COR-L47 (cell line): ENCODE measurements at places on chromosomes 2 and 18.

DNA sequence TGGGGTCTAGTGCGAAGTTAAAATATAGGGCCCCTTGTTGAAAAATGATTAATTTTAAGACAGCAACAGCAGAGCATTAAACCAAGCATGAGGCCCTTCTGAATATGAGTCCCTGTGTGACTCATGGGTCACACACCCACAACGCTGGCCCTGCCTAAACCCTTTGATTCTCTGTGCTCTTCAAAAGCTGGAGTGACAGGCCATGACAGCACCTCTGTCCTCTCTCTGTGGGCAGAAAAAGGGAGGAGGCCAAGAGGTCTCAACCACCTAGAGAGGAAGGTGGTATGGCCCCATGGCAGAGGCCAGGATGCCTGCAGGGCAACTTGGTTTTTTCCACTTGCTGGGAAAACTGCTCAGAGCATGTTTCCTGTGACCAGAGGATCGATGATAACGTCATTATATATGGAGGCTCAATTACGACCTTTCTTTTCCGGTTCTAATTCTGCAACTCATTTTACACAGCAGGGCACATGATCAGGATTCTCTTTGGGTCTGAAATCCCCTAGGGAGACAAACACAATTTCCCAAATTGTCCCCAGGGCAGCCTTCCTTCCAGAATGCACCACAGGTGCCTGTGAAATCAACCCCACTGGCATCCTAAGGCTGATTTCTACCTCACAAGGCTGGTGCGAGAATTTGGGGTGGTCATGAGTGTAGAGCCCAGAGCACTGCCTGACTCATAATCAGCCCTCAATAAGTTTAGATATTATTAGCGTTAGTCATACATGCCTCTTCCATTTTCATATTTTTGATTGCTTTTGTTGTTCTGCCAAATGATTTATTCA, 102.0 kb upstream of the PPP1CB start:
- peak; percentile 15 for DNase-seq

DNA sequence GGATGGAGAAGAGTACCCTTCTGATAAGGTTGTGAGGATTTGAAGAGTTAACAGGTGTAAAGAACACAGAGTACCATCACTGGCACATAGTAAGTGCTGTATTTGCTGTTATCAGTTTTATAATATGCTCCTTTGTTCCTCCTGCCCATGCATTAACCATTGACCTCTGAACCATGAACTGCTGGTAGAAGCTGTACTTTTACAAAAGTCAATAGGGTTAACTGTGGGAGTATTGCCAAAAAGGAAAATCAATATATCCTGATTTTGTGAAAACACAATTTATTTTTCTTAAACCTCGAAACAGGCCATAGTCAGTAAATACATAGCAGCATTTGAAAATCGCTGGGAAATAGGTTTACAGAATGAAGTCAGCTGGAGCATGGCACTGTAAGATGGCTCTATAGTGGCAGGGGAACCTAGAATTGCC, 18.9 kb upstream of the ACAA2 start:
- no peak for DNase-seq

DNA sequence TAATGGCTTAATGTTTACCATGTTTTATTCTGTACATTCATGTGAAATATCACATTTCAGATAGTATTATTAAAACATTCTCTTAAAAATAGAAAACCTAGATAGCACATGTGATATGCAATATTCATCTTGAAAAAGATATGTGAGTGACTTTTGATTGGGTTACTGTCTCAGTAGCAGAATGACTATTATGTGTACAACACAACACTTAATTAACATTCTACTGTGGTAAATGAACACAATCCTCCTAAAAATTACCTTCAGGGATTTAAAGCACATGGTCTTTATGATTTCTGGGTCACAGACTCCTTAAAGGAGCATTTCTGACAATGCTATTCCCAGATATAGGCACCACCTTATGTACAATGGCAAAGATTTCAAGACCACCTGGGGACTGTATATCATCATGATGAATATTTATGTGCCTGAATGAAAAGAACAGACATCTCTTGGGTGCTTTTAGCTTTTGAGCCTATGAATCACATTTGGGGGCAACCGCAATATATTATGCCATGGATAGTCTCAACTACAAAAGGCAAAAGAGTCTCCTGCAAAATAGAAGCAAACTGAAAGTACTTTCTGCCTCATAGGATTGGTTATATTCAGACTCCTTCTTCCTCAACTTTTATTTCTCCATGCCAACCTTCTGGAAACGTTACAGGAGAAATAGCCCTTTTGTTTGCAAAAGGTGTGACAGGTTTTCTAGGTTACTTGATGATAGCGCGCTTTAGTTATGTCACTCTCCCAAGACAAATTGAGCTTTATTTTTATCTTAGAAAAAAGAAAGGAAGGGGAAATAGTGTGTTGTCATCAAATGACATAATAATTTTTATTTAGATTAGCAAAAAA, 259.0 kb downstream of the CALCRL start:
- DNase-seq, result no peak

DNA sequence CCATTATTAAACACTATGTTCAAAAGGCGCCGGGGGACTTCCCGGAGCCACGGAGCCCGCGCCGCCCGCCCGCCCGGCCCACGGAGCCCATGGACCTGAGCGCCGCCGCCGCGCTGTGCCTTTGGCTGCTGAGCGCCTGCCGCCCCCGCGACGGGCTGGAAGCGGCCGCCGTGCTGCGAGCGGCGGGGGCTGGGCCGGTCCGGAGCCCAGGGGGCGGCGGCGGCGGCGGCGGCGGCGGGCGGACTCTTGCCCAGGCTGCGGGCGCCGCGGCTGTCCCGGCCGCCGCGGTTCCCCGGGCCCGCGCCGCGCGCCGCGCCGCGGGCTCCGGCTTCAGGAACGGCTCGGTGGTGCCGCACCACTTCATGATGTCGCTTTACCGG, 197 bp downstream of the GDF7 start:
- no peak for DNase-seq

DNA sequence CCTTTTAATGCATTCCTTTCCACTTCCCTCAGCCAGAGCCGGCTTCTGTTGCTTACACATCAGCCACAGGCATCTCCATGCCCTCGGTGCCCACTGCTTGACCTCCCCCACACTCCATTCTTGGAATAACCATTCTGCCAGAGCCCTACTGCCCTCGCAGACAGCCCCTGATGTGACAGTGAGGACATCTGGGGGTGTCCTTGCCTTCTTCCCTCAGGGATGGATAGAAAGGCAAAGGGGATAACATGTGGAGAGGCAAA, 6.4 kb upstream of the NPPC start:
- DNase-seq, result no peak

DNA sequence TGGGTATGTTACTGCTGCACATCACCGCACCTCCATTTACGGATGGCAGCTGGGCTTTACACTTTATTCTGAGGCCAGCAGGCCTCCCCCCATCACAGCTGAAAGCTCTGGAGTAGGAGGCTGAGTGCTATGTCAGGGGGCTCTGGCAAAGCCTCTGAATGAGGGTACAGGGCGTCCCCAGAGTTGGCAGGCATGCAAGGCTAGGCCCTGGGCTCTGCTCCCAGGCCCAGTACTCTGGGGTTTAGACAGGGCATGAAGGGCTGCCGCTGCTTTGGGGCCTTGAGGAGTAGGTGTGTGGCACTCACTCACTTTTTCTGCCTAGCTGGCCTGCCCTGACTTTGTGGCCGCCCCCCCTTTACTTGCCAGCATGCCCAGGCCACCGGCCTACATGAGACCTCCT, 90.8 kb downstream of the WDSUB1 start:
- no peak for DNase-seq

DNA sequence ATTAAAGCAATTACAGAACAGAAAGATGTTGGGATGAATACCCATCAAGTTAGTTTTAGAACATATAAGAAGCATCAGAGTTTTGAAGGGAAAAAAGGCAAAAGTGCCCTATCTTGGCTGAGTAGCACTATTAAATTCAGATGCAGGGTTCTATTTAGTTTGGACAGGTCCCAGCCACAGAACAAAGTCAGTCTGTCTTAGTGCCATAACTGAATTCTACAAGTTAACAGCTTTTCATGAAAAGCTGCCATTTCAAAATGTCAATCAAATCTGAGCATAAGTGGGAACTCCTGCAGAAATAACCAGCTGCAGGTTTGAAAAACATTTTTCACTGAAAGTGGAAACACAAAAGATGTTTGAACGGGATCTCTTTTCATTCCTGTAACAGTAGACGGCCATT, 160.4 kb downstream of the SRBD1 start:
- DNase-seq, result no peak

GRCh38 chr2:76599732-76600368, 889.1 kb upstream of the GCFC2 start:
- peak; percentile 86 for DNase-seq

DNA sequence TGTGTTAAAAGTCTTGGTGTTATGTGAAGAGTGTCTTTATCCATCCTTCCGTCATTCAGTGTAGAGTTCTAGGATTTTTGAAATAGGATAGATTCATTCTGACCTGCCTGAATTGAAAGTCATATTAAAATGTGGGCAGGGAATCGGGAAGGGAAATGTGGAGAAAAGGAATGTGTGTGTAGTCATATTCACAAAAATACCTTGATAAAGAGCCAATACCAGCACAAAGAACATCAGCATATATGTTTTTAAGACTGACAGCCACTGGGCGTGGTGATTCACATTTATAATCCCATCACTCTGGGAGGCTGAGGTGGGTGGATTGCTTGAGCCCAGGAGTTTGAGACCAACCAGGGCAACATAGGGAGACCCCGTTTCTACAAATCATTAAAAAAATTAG, 188.1 kb downstream of the CAMKMT start:
- no peak for DNase-seq

DNA sequence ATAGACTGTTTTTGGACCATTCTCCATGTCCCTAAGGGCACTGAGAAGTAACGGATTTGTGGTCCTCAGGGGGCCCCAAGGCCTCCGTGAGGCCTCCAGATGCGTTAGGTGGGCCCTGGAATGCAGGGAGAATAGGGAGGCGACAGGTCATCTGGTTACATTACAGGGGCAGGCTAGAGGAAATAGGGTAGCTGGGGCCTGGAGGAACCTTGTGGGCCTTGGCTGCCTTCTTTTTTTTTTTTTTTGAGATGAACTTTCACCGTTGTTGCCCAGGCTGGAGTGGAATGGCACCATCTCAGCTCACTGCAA, 28.9 kb downstream of the ZFP36L2 start:
- DNase-seq, result no peak

DNA sequence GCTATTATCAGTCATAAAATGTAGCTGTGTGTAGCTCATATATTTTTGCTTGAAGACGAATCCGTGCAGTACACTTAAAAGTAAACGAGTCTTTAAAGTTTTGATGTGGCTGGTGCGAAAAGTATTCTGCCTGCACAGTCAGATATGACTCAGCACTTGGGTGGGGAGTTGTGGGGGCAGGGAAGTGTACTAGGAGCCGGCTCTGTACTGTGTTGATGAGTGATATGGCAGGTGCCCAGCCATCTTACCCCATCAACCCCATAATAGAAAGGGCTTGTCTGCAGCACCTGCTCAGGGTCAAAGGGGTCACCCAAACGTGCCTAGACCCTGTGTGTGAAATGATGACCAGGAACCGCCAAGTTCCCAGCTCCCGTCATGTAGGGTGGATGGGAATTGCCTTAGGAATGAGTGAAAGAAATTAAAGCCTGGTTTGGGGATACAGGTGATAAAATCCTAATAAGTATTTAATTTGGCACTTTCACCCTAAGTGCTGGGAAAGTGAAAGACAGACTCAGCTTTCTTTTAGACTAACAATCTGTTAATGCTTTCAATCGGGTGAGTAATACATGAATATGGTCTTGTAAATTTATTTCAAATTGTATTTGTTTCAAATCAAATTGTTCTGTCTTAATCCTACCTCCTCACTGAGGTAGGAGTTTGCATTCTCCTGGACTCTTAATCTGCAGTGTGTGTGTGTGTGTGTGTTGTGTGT, 48.0 kb downstream of the BCL2L11 start:
- DNase-seq, result no peak

DNA sequence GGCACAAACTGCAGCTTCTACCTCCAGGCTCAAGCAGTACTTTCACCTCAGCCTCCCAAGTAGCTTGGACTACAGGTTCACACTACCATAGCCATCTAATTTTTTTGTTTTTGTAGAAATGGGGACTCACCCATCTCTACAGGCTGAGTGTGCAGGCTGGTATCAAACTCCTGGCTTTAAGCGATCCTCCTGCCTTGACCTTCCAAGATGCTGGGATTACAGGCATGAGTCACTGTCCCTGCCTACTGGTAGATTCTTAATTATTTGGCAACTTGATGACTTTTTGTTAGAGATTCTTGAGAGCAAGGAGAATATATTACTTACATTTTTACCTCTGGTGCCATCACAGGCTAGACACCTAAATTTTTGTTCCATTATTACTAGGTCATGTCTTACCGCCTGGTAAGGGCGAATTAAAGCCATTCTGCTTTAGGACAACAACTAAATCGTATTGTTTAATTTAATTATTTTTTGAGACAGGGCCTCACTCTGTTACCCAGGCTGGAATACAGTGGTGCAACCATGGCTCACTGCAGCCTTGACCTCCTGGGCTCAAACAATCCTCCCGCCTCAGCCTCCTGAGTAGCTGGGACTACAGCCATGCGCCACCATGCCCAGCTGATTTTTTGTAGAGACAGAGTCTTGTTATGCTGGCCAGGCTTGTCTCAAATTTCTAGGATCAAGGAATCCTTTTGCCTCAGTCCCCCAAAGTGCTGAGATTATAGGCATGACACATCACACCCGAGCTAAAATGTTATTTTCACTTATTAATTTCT, 15.7 kb downstream of the DYNC1I2 start:
- no peak for DNase-seq

DNA sequence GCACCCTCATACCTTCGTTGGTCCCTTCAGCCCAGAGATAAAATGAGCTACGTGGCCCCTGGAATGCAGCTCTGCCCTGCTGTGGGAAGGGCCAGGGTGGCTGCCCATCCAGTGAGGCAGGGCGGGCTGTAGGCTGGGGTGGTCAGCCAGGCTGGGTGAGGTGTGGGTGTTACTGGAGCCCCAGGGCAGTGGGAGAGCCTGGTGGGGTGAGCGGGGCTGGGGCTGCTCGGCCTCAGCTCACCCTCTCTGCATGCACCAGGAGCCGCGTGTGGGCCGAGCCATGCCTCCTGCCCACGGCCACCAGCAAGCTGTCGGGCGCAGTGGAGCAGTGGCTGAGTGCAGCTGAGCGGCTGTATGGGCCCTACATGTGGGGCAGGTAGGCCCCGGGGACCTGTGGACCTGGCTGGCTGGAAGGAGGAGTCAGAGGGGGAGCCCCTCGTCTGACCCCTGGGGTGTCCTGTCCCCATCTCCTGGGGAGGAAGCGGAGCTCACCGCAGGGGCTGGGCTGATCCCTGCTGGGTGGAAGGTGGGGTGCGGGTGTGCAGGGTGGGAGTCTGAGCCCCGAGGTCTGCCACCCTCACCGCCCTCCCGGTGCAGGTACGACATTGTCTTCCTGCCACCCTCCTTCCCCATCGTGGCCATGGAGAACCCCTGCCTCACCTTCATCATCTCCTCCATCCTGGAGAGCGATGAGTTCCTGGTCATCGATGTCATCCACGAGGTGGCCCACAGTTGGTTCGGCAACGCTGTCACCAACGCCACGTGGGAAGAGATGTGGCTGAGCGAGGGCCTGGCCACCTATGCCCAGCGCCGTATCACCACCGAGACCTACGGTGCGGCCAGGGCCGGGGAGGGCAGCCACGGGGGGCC, 5.5 kb downstream of the RNPEPL1 start:
- no peak for DNase-seq

GRCh38 chr18:25534401-25534800, 182.4 kb upstream of the ZNF521 start:
- no peak for DNase-seq

- no peak for DNase-seq
Measured at GRCh38 chr2:103808814-103809213, 1045.1 kb upstream of the POU3F3 start.

- DNase-seq, result no peak
Measured at GRCh38 chr18:59767732-59768131, 70.5 kb upstream of the CCBE1 start.

GRCh38 chr2:62539606-62540407, 33.8 kb upstream of the TMEM17 start:
- no peak for DNase-seq
